ENCODE measurements at places on chromosomes 5 and 9. TPM values are rescaled to one million over a fixed set of nuclear protein-coding genes. Genes with fewer than 3 reads are reported as not detected.

DNA sequence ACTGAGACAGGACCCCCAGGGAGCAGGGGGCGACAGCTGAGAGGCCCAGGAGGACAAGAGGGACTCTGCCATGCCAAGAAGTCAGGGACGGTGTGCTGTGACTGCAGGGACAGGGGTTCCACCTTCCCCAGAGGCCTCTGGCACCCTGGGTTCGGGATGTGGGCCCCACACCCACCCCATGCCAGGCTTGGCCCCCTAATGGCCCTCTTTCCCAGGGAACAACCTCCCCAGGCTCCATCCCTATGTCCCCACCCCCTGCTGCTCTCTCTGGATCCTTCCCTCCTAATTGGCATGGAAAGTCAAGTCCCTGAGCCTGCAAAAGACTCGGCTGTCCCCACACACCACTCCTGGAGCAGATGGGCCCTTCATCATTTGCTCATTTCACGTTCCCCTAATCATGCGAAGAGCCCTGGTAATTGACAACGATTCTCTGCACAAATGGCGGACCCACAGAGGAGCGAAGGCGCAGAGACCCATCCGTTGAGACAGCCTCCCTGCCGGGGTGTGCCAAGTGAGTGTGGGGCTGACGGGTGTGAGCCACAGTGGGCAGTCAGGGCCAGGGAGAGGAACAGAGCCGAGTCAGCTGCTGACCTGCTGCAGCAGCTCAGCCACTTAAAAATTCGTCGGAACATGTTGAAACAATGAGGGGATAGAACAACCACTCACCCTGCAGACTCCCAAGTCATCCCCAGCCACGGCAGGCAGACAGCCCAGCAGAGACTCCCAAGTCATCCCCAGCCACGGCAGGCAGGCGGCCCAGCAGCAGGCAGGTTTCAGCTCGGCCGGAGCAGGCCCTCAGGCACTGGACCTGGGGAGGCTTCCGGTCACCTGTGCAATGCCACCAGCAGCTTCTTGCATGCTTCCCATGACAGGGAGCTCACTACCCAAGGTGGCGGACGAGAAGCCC lies 109.0 kb downstream of the VAV2 start:
- DNase-seq, result no peak

The NMUR2 gene
- not detected for polyA plus RNA-seq

DNA sequence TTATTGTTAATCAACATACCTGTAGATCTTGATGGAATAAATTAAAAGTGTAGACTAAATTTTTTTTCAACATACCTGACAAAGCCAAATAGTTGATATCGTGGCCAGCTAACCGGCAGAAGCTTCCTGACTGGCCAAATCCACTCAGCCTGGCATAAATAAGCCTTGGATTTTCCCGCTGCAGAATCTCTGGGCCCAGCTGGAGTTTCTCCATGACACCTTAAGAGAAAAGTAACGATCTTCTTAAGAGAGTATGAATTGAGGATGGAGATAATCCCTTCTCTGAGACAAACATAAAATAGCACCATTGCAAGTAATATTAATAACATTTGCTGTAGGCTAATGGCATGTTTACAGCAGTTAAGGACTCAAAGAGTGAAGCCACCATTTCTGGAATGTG lies 2.2 kb downstream of the AMACR start:
- no peak for DNase-seq

DNA sequence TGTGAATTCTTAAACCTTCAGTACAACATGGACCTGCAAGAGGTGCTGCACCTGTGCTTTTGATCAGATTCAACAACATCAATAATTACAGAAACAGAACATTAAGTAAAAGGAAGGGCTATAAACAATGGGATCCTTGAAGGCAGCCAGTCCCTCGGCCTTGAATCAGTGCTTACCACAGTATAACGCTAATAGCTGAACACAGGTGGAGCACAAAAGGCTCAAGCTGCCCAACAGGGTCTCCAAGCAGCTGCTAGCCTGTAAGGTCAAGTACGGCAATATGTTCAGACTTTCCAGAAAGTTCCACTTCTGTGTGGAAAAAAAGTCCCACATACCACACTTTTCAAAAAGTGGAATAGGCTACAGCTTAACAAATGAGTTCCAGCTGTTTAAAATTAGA lies 61.9 kb upstream of the ITGA1 start:
- DNase-seq, result no peak
